Activated CD4-positive, alpha-beta T cell treated with anti-CD3 and anti-CD28 coated beads, Interleukin-2, amount 50 U/mL, for 1 hour (primary cell): ENCODE measurements at places on chromosomes 2 and 18.

- DNase-seq = no peak
Measured at GRCh38 chr18:62937065-62937464, 221.7 kb downstream of the PHLPP1 start.

GRCh38 chr18:5198311-5198710 lies 1.3 kb upstream of the AKAIN1 start:
- no peak for DNase-seq

- no peak for DNase-seq
Measured at GRCh38 chr18:46408334-46408987, 248.6 kb downstream of the LOXHD1 start.

DNA sequence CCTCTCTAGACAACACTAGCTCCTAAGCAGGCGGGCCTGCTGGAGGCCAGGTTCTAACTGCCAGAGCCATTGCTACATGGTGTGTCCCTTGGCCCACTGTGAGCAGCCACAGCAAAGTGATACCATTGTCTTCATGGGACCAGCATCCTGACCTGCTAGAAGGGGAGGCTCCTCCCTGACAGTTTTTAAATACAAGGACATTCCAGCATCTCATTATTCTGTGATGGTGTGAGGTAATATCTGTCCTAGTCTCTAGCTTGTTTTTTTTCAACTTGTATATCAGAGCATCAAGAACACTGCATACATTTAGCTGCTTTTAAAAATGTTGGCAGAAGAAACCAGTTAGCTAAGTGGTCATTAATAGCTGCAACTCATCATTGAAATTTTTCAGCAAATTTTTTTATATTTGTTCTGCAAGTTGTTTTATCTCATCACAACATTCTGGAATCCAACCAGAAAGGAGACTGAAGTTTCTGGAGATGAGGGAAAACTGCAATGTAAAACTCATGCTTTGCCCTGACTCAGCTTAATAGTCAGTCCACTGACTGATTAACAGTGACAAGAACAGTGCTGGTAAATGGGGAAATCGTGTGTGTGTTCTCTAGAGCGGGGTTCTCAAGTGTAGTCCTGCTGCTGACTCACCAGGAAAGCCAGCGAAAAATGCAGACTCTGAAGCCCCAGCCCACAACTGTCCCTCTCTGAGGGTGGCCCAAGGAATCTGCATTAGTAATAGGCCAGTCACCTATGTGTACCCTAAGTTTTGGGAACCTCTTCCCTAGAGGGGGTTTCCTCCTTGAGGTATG lies 17.8 kb downstream of the MAPRE3 start:
- DNase-seq = no peak

- DNase-seq = no peak
Measured at GRCh38 chr2:76330865-76331264, 620.1 kb upstream of the GCFC2 start.

- DNase-seq = no peak
Measured at GRCh38 chr2:128602699-128603101, 284.0 kb upstream of the HS6ST1 start.

GRCh38 chr2:164717000-164717803 lies 95.9 kb upstream of the GRB14 start:
- DNase-seq = no peak

DNA sequence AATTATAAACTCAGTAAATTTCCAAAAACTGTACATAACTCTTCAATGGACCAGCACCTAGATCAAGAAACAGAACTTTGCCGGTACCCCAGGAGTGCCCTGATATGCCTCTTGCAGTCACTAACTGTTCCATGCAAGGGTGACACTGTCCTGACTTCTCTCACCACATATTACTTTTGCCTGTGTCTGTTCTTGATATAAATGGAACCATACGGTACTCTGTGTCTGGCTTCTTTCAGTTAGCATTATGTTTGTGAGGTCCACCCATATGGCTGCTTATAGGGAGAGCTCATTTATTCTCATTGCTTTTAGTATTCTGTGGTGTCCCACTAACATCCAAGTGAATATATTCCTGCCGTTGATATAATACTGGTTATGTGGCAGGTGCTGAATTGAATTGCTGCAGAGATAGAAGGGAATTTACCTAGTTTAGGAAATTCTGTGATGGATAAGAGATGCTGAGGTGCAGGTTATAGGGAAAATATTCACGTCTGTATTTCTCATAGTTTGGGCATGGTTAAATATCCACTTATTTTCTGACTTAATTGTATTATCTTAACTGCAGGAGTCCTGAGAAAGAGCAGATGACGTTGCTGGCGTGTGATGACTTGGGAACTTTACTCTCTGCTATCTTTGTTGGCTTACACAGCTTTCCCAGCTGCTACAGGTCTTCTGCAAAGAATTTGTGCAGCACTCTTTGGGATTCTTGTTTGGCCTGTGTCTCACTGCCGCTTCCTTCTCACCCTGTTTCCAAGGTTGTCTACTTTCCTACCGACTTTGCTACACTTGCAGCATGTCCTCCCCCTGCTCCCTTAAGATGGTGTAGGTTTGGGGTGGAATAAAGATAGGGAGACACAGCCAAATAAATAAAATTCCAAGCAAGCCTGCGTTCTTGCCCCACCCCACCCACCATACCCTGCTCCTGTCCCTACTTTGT lies 107.9 kb downstream of the MAP4K4 start:
- DNase-seq = no peak

- no peak for DNase-seq
Measured at GRCh38 chr2:16365366-16365765, 300.3 kb downstream of the CYRIA start.

DNA sequence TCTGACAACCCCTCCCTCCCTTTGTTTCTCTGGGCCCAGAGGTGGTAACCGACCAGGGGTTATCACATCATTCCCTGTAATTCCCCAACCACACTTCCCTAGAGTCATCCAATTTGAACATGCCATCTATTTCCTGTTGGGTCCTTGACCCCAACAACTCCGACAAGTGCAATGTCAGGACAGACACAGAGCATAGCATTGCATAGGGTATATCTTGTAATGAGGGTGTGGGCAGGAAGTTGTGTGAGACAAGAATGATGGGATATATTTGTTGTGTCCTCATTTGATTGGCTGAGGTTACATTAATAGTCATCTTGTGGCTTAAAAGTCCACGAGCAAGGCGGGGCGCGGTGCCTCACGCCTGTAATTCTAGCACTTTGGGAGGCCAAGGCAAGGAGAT lies 33.4 kb upstream of the CNOT11 start:
- DNase-seq = no peak

DNA sequence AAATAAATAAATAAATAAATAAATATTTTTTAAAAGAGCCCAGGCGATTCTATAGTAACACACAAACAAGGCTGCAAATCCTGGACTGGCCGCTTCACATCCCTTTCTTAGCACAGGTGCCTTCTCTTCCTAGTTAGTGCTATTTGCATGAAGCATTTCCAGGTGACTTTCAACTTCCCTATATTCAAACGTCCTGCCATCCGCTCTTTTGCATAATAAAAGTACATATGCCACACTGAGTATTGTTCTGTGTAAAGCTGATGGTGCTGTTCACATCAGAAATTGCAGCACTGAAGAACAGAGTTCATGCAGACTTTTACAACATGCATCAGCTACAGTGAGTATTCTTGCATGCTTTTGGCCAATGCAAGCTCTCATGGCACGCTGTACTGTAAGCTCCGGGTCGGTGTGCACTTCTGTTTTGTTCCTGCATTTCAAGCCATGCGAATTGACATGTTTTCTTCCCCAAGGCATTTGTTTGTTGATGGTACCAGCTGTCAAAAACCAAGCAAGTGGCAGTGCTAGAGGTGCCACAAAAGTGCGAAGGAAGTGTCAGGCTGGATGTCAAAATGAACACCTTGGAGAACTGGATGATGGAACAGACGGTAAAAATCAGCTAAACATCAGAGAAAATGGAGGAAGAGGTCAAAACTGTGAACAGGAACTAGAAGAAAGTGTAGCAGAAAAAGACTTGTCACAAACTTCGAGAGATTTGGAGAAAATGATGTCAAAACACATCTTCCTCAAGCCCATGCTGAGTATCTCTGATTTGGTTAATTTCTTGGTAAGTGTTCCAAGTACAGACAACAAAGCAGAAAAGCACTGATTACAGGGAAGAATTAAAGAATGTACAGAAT lies 25.5 kb upstream of the CEP68 start:
- DNase-seq = no peak

- DNase-seq = no peak
Measured at GRCh38 chr2:39981883-39982311, 202.8 kb upstream of the THUMPD2 start.

- no peak for DNase-seq
Measured at GRCh38 chr2:136319237-136319636, 201.3 kb upstream of the CXCR4 start.

DNA sequence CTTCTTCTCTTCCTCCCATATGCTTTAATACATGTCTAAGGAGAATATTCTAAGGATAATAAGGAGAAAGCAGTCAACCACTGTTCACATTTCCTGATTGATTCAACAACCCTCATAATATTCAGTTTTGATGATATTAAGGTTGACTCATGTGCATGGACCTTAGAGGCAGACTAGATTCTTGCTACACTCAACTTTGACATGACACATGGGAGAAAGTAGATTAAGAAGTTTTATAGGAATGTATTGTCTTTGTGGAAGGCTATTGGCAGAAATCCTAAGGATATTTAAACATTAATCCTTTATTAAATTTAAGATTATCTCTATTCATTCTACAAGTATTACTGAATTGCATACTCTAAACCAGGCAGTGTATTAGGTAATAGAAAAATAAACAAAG lies 309.1 kb upstream of the CYRIA start:
- no peak for DNase-seq

DNA sequence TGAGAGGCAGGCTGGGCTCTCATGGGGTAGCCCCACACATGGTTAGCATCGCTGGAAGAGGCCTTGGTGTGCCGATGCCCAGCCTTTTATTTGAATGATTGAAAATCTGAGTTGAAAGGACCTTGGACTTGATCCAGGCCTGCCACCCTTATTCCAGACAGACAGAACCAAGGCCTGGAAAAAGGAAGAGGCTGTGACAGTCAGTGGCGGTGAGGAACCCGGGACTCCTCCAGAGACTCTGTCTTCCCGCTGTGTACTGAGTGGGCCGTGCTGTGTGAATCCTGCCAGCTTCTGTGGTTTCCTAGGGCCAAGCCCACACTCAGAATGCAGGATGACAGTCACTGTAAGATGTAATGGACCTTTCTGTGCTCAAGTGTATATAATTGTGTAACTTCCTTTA lies 218.5 kb downstream of the LDLRAD4 start:
- DNase-seq = no peak

- DNase-seq = no peak
Measured at GRCh38 chr2:123715467-123715982, 309.6 kb upstream of the CNTNAP5 start.

DNA sequence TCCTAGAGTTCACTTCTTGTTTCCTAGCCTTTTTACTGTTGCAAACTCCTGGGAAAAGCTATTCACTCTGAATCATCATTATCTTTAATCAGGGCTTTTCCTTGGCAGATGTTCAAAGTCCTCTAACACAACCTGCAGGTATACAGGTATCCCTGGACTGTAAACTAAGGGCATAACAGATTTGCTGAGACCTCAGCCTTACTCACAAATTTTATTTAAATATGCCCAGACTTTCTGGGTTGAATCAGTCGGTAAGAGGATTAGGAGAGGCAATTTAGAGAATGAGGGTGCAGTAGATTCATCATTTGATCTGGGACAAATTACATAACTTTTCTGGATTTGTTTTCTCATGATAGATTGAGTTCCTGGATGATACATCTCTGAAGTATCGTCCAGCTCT lies 217.8 kb upstream of the STON1 start:
- DNase-seq = no peak

DNA sequence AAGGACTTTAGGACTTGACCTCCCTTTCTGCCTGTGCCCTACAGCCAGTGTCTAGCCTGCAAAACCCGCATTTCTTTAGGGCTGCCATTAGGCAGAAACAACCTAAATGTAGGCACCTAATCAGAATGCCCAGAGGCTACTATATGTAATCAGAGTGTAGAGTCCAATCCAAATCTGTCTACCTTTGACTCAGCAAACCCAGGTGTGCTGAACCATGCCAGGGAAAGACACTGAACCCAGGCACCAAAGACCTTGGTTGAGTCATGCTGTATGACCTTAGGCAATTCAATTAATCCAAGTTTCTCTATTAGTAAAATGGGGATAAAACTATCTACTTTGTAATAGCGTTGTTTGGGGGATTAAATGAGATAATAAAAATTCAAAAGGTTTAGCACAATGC lies 20.7 kb downstream of the CAPN14 start:
- DNase-seq = no peak

DNA sequence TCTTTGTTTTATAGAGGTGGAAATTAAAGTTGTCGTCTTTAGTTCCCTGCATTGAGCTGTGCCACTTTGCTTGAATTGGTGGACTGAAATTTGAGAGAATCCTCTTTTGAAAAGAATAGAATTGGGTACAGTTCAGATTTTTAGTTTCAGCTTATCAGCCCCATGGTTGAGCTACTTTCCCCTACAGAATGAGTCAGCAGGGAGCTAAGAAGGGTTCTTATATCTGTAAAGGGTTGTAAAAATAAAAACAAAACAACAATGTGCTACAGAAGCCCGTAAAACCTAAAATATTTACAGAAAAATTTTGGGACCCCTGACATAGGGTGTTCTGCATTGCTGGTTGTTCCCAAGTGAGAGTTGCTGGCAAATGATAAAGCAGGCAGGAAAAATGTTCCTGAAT lies 12.6 kb downstream of the SLC20A1 start:
- no peak for DNase-seq

DNA sequence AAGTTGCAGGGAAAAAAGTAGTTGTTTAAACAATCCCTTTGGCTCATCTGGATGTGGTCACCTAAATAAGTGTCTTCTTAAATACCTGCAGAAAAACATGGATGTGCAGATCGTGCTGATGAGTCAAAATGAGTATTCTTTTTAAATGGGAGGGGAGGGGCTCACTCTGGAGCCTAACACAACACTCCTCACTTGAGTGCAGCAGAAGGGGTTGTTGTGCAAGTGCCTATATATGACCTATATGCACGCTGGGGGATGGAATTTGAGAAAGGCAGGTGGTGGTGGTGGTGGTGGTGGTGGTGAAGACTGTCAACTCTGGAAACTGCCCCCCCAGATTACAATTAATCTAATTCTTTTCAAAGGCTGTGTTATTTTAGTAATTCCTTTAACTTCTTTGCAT lies 77.9 kb upstream of the FAM124B start:
- DNase-seq = no peak

DNA sequence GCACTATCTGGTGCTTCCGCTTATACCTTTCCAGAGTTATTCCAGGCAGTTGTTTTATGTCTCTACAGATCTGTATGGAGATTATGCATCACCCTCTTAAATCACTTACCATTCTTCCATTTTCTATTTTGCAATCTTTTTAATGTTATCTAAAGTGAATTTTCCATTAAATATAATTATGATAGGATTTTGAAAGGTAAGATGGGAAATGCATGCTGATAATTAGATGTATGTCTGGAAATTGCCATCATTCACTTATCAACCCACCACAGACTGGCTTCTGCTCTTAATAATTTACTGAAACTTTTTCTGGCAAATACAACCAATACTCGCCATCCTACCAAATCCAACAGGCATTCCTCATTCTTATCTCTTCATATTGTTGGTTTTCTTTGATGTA lies 227.4 kb upstream of the MC4R start:
- no peak for DNase-seq

DNA sequence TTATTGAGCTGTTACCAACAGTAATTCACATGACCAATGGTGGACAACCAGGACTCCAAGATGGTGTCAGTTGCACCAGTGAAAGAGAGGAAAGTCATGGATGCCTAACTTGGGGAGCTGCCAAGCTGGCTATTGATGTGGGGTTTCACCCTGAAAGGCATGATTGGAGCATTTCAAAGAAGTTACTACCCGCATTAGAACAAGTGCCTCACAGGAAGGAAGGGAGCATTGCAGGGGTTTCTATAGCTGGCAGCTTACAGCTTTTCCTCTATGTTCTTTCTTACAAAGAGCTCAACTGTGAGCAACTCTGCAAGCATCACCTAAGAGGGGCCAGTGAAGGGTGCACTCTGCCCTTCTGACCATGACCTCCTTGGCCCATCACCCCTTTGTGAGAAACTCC lies 93.1 kb downstream of the TNFRSF11A start:
- DNase-seq = no peak
